ENCODE measurements at places on chromosomes 11 and 22. TPM values are rescaled to one million over a fixed set of nuclear protein-coding genes. Genes with fewer than 3 reads are reported as not detected.

The CLMP gene
- 0.23 TPM for total RNA-seq

The SIK3 gene
- 39.6 TPM for total RNA-seq

The CBLIF gene
- not detected for total RNA-seq

DNA sequence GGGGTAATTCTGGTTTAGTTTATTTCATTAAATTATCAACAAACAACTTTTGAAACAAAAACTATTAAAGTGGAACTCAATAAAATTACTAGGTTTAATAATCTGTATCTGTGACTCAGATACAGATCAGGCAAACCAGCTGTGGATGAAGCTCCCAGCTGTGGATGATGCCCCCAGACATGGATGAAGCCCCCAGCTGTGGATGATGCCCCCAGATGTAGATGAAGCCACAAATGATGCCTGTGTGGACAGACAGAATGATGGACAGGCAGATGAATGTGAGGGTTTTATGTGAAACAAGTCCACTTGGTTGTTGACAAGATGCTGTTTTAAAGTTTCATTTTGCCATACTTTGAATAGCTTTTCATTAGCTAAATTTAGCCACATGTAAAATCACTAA is 5.8 kb upstream of the ZNF74 start:
- no peak for DNase-seq

- no peak for DNase-seq
These were observed 1.3 kb upstream of the ZFTA start for GRCh38 chr11:63769714-63770455.

GRCh38 chr11:120827198-120827597 is 196.7 kb upstream of the TBCEL start:
- DNase-seq, result no peak
